ENCODE measurements at places on chromosomes 3 and 15.
A peak's percentile ranks its signal among the peaks of the same experiment; 100 is the strongest.

GRCh38 chr15:66878761-66879160, 176.7 kb downstream of the SMAD6 start:
- no peak for DNase-seq

DNA sequence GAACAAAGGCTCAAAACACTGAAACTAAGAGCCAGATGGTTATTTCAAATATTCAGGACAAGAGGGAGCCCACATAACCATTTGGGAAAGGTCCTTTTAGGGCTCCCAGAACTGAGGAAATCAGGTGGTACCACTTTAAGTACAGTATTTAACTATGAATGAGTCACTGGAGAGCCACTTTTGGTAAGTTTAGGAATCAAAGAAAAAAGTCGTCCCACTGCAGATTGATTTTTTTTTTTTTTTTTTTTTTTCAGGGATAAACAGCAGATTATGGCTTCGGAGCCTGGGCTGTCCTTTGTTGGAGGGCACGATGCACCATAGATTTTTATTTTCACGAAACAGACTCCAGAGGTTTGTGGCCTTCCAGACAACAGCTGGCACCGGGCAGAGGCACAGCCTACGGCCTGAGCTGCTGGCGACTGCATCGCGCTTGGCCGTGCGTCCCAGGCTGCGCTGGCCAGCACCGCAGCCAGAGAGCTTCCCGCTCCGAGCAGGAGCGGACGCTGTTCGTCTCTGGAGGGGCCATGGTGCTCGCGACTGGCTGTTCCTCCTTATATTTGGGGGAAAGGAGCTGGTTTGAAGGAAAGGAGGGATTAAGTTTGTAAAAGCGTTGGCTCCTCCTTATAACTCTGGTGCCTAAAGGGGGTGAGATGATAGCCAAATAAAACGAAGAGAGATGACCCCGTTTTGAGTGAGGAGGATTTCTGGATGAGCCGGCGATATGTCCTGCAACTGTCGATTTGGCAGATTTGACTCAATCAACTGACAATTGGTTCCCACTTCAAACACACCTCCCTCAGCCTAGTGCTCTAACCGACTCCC, 152.9 kb upstream of the GOLIM4 start:
- DNase-seq, result peak; percentile 62

GRCh38 chr15:41215708-41216107, 14.8 kb downstream of the EXD1 start:
- no peak for DNase-seq

DNA sequence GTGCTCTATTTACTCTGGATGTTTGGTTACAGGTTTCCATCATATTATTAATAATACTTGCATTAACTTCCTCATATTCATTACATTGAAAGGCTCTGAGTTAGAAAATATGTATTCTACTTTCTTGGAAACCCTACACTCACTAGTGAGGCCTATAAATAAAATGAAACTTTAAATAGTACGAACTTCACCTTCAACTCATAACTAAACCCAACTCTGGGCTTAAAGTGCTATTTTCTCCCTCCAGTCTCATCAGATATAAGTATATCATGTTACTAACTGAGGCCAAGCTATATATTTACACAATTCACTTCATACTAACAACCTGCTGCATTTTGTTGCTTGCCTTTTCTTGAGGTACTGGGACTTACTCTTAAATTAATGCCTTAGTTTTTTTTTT, 306.7 kb downstream of the TIGIT start:
- DNase-seq, result no peak

DNA sequence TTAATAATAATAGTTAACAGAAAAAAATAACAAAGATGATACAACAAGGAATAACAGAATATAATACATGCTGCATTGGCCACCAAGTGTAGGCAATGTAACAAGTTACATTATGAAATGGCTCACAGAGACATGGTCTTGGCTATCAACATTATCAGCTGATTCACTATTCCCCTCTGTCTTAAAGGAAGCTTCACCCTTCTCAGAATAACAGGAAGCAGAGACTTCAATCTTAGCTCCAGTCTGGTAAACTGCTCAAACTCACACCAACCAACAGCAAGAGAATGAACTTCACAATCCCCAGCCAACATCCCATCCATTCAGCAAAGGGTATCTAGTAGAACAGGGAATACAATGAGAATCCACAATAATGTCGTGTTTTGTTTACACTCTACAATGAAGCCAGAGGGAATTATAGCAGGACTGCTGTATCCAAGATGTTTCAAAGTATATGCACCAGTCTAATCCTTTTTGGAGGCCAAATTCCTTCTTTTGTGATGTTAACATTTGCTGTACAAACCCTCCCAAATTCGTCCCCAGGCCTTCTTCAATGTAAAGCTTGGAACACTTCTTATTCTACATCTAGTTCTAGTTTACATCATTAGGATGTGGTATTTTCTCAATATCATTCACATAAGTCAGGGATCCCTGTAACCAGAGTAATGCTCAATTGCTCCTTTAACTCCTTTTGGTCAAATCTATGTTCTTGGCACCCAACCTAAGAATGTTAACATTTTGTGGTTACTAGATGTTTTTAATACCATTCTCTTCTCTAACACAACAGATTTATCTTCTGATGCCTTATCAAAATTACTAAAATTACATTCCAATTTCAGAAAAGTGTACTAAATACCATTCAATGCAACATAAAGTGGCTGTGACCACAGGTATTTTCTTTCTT, 52.4 kb upstream of the CMSS1 start:
- DNase-seq, result no peak

DNA sequence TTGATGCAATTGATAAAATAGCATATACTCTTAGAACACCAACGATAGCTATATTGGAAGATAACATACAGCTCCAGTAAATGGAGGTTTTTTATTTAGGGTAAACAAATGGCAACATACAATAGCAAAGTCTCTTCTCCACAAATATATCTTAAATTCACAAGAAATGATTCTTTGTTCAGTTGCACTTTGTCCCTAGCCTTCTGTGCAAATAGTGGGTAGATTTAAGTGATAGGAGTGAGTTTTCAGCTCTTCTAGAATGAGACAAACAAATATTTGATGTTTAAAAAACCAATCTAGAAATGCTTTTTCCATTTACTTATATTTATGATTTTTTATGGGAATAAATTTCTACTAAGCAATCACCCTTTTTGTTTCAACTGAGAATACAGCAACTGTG, 253.8 kb downstream of the NEK10 start:
- no peak for DNase-seq

GRCh38 chr3:123584284-123584987, 417 bp downstream of the HACD2 start:
- DNase-seq, result peak; percentile 65

DNA sequence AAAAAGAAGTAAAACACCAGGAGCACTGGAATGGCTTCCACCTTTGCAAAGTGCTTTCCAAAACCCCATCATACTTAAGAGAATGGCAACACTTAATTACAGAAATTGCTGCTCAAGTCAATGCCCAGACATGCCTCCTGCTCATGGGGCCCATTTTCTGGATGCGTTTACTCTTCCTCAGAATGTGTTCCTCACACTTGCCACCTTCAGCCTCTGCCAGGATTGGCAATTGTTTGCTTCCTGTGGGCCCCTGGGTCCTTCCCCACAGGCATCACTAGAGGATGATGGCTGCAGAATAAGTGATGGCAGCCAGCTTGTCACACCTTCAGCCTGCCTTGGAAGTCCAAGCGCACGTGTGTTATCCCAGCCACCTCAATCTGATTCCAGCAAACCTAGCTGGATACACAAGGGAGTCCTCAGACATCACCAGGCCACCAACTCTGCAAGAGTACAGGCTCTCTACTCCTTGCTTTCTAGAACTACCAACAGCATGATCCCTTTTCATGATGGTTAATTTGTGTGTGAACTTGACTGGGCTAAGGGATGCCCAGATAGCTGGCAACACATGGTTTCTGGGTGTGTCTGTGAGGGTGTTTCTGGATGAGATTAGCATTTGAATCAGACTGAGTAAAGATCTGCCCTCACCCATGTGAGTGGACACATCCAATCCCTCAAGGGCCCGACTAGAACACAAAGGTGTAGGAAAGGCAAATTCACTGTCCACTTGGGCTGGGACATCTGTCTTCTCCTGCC, 4.9 kb upstream of the NUP210 start:
- no peak for DNase-seq

DNA sequence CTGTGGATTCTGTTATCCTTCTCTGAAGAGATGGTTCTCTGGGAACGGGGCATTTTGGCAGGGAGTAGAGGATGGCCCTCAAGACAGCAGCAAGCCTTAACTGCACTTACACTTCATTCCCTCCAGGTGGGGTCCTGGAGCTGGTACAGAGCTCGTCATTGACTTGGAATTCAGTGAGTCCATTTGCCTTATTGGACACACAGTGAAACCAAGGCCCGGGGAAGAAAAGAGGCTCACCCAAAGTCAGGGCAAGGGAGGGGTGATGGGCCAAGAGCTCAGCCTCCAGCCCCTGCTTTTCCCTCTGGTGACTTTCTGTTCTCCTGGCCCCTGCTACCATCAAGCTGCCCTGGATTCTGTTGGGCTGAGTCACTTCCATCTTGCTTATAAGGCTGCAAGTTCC, 125.6 kb downstream of the ETFA start:
- peak; percentile 63 for DNase-seq

GRCh38 chr3:155252535-155252934, 40.9 kb downstream of the STRIT1 start:
- DNase-seq, result no peak

DNA sequence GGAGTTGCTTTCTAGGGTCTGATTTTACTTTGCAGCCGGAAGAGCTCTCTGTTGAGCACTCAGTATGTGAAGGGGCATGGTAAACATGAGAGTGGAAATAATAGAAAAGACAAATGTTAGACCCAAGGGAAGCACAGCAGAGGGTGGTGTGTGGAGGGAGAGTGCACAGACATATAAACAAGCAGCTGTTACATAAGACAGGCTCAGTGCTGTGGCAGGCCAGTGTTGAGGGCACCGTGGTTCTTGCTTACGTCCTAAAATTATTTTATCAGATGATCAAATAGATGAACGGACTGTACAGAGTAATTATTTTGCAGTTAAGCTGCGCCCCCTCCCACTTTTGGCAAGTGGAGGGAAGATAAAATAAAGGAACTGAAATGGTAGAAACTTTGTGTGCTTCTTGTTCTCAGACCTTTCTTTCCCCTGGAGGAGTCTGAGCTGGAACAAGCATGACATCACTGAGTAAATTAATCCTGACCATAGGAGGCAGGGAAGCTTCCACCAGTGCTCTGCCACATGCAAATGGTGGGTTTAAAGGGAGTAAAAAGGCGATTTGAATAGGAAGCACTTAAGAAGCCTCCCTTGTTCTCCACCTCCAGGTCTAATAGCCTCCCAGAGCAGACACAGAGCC, 205.6 kb downstream of the IL20RB start:
- no peak for DNase-seq

All from Calu3 (cell line).